ENCODE measurements at places on chromosomes 11 and 22.

DNA sequence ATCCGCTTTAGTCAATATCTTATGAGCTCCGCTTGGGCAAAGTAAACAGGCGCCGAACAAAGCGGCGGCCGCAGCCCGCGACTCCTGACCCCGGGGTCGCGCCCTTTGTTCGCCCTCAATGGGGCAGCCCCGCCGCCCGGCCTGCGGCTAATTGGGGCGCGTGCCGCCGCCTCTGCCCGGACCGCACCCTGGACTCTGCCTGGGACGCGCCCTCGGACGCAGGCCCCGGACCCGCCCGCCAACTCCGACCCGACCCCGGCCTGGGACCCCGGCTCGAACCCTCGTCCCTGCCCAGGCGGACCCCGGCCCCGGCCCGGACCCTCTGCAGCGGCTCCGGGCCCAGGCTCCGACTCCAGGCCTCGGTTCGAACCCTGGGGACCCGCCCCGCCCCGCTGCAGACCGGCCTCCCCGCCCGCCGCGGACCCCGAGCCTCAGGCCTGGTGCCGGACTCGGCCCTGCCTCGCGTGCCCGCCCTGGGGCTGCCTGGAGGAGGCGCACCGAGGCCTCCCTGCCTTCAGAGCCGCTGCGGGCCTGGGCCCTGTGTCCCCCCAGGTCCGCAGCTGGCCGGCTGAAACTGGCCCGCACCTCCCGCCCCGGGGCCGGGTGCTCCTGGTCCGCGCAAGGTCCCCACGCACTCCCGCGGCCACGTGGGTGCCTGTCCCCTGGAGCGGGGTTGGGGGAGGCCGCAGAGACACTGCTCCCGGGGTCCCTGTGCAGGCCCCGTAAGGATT, 84.7 kb upstream of the WNT7B start:
- DNase-seq, result no peak

GRCh38 chr22:18077087-18077638, 627 bp upstream of the PEX26 start:
- no peak for DNase-seq

- DNase-seq, result no peak
Measured at GRCh38 chr11:14578541-14578956, 58.4 kb upstream of the PSMA1 start.

DNA sequence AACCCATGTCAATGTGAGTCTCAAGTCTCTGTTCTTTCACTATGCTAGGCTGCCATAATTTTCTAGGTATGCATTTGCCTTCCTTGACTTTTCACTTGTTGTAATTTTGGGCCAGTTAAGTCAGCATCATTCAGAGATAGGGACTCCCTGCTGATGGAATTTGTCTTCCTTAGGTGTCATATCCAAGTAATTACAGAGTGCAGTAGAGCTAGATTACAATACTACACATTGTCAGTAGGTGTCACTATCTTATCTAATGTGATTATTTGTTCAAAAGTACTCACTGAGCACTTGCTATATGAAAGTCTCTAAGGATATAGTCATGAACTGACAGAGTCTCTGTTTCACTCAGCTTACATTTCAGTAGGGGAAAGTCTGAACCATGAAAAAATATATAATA, 25.0 kb upstream of the SYN3 start:
- DNase-seq, result no peak

Data from retina (tissue), 1 donor.